NCI-H1436 treated with DMSO at 0.1 percent for 48 hours (cell line): ENCODE measurements at places on chromosomes 1 and 21.

- DNase-seq, result no peak
These were observed 25.5 kb upstream of the IFNAR1 start for GRCh38 chr21:33299181-33299752.

GRCh38 chr1:38444311-38444710 lies 397.7 kb upstream of the POU3F1 start:
- no peak for DNase-seq

DNA sequence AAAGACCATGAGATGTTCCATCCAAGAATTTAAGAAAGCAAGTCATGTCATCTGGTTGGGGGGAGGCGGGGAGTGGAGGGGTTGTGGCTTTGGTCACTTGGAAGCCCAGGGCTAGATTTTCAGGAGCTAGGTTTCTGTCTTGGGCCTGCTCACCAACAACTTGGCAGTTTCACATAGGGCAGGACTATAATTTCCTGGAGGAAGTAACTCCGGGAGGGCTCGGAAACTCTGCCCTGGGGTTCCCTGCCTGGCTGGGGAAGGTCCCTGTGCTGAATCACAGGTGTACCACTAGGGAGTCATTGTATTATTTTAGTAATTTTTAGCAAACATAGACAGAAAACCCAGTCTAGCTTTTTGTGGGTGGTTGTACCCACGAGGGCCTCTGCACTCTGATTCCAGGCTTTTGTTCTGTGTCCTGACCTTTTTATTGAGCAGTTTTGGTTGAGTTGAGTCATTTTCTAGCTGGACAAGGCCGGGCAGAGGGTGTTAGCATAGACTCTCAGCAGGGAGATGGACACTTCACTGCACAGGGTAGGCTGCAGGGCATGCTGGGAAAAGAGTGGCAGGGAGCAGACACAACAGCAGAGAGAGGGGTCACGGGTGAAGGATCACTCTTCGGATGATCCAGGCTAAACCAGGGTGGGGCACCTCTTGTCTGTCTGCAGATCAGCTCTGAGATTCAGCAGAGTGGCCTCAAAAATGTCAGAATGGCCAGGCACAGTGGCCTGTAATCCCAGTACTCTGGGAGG lies 144.7 kb downstream of the GRIK3 start:
- DNase-seq, result no peak

- DNase-seq, result no peak
These were observed 1.1 kb upstream of the CSF1 start for GRCh38 chr1:109909561-109909960.

DNA sequence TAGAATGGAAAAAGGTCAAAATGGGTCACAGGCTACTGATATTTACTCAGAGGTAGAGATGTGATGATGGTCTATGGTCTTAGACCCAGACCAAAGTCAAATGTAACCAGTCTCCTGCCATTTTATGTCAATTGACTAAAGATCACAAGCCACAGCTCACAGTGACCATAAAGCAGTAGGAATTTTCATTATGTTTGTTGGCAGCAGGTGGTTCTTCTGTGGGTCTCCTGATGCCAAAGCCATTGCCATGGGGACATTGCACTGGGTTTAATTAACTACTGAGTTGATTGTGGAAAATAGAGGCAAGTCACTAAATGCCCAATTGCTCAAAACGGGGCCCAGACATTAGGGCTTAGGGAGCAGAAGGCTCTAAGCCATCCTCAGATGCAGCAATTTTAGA lies at the start of gene OR10K2:
TSS of gene OR10K2 (minus strand) at position 101 of the 400 bp plus-strand sequence. CDS start 5,371 bp downstream, outside the sequence.
- no peak for DNase-seq

DNA sequence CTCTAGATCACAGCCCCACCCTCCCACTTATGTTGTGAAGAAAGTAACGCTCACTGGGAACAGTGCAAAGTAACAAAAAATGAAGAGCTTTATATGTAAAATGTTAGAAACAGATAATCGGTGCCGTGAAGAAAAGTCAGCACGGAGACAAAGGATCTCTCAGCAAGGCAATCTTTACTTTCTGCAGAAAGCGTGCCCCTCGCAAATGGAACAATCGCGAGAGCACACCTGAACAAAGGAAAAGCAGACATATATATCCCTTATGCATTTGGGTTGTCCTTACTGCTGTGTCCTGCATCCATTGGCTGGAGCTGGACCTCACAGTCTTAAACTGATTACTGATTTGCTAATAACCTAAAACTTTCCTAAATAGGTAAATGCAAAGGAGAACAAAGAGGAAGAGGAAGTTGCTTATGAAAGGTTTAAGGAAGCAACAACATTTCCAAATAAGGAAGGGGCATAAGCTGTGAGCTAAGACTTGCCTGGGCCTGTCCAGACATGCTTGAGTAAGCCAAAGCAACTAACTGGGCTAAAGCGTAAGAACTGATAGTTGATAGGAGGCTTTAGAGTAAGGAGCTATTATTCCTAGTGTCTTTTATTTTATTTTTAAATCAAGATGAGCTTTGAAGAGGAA lies 89.7 kb downstream of the GTF2B start:
- no peak for DNase-seq

DNA sequence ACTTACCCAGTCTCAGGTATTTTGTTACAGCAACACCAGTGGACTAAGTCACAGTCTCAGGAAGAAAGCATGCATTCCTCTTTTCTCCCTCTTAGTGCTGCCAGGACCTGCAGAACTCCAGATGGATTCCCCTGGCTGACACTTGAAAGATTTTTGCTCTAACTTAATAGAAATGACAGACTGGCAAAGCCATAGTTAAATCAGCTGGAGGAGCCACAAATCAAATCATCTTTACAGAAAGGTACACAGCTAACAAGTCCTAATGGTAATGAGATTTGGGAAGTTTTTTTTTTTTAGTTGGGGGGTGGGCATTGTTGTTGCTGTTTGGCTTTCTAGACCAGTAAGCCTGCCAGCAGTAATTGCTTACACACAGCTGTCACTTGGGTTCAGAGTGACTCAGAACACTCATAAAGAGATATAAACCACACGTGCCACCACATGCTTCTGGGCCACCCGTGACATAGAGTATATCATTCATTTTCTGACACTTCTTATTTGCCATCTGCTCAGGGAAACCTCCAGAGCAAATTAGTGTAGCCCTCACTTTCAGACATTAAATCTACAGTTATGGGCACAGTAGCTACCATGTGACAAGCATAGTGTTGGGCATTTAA lies 72.4 kb downstream of the FH start:
- no peak for DNase-seq

GRCh38 chr21:45713613-45714012 lies 70.1 kb downstream of the PCBP3 start:
- DNase-seq, result no peak
